ENCODE measurements at places on chromosomes 6 and 20.

GRCh38 chr20:53662595-53662994, 69.0 kb upstream of the ZNF217 start:
- DNase-seq = no peak

DNA sequence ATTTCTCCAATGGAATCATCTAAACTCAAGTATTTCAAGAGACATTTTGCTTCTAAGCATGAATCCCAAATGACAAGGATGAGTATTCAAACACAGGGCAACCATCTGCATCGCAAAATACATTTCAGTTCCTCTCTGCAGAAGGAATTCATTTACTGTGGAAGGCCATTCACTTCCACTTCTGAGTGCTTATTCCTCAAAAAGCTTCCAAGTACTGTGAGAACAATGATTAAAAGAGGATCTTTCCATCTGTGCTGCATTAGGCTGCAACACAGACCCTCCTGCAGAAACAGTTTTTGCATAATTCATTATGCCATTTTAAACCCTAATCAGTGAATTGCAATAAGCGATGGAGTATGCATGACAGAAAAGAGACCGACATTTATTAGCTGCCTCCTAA, 52.5 kb downstream of the ARHGAP18 start:
- DNase-seq = no peak

GRCh38 chr20:33947709-33948295, 45.9 kb upstream of the RALY start:
- DNase-seq = peak; percentile 54

DNA sequence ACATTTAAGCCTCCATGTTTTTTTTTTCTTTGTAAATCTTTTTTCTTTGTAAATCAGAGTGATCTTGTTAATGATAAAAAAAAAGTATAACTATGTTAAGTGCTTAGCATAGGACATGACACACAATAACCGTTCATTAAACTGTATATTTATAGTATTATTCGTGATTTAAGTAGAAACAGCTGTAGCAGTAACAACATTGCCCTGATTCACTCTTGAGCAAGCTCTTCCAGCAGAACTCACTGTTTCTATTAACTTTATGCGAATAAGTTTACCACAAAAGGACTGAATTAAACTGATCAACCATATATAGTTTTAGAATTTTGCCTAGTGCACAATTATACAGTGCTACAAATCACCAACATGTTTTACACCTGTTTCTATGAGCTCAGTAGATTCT, 1338.0 kb upstream of the EYS start:
- no peak for DNase-seq

DNA sequence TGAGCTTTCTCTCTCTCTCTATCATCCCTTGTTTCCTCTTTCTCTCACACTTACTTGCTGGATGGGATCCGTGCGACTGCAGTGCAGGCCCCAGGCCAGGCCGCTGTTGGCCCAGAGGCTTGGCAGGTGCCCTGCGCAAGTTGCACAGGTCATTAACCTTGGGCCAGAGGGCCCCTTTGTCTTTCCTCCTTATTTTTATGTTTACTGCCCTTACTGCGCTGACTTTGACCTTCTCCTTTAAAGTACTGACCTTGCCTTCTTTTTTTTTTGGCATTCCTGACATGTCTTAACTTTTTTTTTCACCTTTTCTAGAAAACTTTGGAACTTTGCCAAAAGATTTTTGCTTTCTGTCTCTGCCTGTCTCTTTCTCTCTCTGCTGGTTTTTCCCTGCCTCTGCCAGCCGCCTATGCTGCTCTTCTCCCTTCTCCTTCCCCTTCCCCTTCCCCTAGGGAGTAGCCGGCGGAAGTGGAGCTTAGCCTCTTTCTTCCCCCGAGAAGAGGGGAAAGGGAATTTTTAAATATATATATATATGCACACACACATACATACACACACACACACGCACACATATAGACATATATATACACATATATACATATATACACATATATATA, 59.6 kb upstream of the CDH4 start:
- no peak for DNase-seq

DNA sequence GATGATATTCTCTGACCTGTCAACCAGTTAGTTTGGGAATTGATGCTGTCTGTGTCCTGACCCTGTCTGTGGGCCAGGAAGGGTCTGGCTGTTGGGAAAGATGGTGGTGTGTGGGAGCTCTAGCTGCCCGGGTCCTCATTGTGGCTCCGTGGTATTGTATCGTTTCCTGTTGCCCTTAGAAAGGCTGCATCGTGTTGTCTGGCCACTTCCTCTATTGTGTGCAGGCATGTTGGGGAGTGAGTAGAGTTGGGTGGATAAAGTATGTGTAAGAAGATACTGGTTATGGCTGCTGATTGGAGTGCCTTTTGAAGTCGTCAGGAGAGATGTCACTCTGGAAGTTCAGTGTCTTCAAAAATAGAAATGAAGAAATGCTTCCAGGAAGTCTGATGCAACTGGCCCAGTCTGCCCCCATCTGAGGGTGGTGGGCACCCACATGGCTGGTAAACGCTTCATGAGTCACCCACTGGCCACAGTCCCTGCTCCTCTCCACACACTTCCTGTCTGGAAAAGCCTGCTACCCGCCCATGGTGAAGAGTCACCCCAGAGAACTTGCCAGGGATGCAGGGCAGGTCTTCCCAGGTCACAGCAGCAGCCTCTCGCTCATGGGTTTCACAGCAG, 27.9 kb downstream of the PPARD start:
- peak; percentile 96 for DNase-seq

- peak; percentile 44 for DNase-seq
These were observed 9.7 kb upstream of the ZSCAN9 start for GRCh38 chr6:28215425-28215824.

- DNase-seq = no peak
These were observed 608.0 kb downstream of the COL12A1 start for GRCh38 chr6:74597840-74598239.

- DNase-seq = no peak
These were observed 6.6 kb downstream of the SULF2 start for GRCh38 chr20:47778398-47779354.

DNA sequence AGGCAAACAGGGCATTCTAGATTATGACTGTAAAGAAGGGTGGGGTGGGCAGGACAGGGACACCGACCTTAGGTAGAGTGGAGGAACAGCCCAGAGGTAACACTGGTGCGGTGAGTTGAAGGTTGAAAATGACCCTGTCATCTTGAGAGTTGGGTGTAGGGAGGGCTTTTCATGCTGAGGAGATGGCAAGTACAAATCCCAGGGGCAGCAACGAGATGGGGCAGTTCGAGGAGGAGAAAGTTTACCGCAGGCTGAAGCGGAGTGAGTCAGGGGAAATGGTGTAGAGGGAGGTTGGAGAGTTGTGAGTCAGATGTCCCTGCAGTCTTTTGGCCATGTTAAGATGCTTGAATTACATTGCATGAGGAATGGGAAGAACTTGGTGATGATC, 101.1 kb downstream of the HIVEP1 start:
- peak; percentile 86 for DNase-seq

GRCh38 chr6:23269436-23269835, 700.1 kb downstream of the HDGFL1 start:
- peak; percentile 53 for DNase-seq

DNA sequence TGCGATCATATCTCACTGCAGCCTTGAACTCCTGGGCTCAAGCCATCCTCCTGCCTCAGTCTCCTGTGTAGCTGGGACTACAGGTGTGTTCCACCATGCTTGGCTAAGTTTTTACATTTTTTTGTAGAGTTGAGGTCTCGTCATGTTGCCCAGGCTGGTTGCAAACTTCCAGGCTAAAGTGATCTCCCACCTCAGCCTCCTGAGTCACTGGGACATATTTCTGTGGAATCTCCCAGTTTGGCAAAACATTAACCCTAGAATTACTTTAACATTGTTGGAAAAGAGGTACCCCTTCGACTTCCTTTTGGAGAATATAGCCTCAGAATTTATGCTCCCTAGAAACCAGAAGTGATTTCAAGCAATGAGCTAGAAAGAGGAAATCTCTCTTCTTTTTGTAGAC, 57.2 kb downstream of the SHLD1 start:
- no peak for DNase-seq

DNA sequence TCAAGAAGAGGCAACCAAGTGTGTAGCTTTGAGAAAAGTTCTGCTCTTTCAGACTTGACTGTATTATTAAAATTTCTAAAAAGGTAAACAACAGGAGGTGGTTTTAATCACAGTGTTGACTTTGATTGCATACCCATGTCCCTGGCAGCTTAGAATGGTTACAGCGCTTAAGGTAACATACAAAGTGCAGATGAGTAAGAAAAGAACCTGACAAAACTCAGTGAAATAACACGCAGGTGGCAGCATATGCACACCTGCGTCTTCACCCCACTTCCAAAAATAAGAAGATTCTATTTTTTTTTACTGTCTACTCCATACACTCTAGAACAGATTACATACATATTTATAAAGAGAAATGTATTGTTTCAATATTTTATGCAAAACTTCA, 233.5 kb downstream of the GMPR start:
- DNase-seq = no peak

DNA sequence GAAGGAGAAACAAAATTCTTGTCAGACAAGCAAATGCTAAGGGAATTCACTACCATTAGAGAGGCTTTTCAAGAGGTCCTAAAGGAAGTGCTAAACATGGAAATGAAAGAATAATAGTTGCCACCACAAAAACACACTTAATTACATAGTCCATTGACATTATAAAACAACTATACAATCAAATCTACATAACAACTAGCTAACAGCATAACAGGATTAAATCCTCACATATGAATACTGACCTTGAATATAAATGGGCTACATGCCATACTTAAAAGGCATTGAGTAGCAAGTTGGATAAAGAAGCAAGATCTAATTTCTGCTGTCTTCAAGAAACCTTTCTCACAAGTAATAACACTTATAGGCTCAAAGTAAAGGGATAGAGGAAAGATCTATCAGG, 811.5 kb upstream of the CITED2 start:
- DNase-seq = no peak

- no peak for DNase-seq
These were observed 166.5 kb upstream of the JARID2 start for GRCh38 chr6:15079288-15079817.

GRCh38 chr6:32047855-32048766, 9.9 kb downstream of the CYP21A2 start:
- peak; percentile 55 for DNase-seq

DNA sequence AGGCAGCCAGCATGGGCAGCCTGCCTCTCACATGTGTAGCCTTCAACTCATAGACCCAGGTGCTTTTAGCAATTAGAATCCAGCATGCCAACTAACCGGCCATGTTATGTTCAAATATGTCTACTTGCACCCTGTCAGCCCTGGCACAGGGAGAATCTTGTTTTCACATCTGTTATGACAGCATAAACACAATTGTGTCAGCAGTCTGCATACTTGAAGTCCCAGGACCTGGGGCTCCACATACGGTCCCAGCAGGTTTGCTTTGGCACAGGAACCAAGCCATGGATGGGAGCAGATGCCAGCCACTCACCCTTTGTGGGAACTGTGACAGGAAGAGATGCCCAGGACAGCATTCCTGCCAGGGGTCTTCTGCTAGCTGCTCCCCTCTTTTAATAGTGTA, 67.2 kb upstream of the SYNDIG1 start:
- no peak for DNase-seq

DNA sequence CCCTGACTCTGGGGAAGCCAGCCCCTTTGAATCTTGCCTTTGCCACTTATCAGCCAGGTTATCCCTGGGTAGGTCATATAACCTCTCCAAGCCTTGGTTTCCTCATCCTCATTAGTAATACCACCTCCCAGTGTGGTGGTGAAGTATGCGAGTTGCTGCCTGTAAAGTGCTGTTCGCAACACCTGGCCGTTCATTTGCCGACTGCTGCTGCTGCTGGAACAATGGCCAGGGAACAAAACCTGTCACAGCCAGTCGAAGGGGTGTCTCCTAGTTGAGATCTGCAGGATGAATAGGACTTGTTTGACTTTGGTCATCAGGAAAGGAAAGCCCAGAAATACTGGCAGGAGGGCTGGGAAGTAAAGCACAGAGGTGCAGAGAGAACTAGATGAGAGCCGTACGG, 6.1 kb downstream of the MANBAL start:
- DNase-seq = peak; percentile 99

DNA sequence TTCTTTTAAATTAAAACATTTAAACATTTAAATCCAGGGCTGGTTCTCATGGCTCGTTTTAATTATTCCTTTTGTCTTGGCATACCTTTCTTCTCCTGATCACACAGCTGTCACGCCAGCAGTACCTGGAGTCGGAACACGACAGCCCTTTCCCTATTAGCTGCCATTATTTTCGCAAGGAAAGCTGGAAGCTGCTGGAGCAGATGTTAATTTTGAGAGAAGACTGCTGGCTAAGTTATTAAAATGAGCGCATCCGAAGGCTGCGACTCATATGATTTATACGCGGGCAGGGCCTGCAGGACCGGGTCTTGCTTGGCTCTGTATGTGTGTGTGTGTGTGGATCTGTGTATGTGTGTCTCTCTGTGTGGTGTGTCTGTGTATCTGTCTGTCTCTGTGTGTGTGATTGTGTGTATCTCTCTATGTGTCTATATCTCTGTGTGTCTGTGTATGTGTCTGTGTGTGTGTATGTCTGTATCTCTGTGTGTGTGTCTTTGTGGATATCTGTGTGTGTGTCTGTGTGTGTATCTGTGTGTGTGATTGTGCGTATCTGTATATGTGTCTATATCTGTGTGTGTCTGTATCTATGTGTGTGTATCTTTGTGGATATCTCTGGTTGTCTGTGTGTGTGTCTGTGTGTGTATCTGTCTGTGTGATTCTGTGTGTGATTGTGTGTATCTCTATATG, 191.5 kb downstream of the CDH4 start:
- peak; percentile 17 for DNase-seq

DNA sequence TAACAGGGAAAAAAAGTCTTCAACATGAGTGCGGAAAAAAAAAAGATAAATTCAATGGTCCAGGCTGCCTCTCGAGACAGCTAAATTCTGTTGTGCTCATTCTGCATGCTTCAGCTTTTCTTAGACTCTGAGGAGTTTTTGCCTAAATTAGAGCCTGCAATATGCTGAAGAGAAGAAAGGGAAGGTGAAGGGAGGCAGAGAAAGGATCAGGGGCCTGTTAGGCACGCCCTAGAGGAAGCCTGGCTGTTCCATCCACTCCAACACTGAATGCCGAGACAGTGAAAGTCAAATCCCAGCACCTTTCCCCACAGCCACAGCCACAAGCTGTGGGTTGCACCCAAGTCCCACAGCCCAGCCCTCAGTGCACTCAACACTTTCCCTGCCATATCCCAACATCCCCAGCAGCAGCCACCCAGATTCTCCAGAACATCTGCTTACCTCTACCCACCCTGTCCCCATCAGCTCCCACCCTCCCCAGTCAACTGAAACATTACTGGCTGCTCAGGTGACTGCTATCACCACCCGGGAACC, 37.3 kb downstream of the PREX1 start:
- no peak for DNase-seq

- no peak for DNase-seq
These were observed 214.4 kb upstream of the ZFP64 start for GRCh38 chr20:52405986-52406385.

DNA sequence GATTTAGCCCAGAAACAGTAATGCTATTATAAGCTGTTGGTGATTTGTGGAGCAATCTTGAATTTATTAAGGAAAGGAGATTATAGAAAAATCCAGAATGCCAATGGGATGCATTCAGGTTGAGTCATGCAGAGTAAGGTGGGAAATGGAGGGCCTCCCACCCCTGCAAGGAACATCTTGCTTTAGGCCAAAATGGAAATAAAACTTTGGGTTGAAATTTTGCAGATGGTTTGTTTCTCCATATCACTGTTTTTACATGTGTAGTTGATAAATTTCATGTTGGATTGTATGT, 152.4 kb downstream of the BCAS1 start:
- DNase-seq = no peak
